IMR-90 (cell line): ENCODE measurements at places on chromosomes 2 and 18.
A peak's percentile ranks its signal among the peaks of the same experiment; 100 is the strongest.

- H3K4me1 ChIP-seq = peaks cover 4% of the 10 kb centered on the region
- H3K4me3 ChIP-seq = no peak overlapping the region
- H3K27ac ChIP-seq = no peak overlapping the region
These were observed 62.0 kb downstream of the MYL12B start for GRCh38 chr18:3323900-3324299.

GRCh38 chr18:58263055-58263957 is 219.3 kb downstream of the NEDD4L start:
- H3K27ac ChIP-seq = no peak overlapping the region
- H3K4me3 ChIP-seq = no peak overlapping the region
- no peaks in the 10 kb centered on the region for H3K4me1 ChIP-seq
- DNase-seq = peak; percentile 24
- H3K27me3 ChIP-seq = no peaks in the 10 kb centered on the region

DNA sequence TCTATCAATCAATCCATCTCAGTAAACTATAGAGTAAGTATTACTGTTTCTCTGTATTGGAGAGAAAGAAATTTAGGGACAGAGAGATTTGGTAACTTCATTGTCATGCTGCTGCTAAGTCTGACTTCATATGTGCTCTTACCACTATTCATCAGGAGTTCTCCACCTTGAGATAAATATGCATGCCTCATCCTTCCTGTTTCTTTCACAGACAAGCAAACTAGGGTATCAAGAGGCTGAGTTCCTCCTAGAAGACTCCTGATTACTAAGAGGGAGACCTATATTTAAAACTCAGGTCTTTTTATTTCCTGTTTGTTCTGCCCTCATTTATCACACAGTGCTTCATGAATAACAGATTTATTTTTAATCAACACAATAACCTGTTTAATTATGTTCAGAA is 34.1 kb downstream of the RIT2 start:
- H3K4me1 ChIP-seq = no peaks in the 10 kb centered on the region
- DNase-seq = no peak
- no peaks in the 10 kb centered on the region for H3K36me3 ChIP-seq
- no peak overlapping the region for H3K27ac ChIP-seq
- H3K4me3 ChIP-seq = no peak overlapping the region
- H3K27me3 ChIP-seq = no peaks in the 10 kb centered on the region

- no peak overlapping the region for H3K27ac ChIP-seq
- H3K4me1 ChIP-seq = no peaks in the 10 kb centered on the region
- no peaks in the 10 kb centered on the region for H3K36me3 ChIP-seq
- no peak for DNase-seq
- H3K27me3 ChIP-seq = no peaks in the 10 kb centered on the region; the same call in 1 of the 2 replicates
These were observed 42.1 kb downstream of the CALCRL start for GRCh38 chr2:187405921-187406320.
